ENCODE measurements at places on chromosomes 5 and 9.

DNA sequence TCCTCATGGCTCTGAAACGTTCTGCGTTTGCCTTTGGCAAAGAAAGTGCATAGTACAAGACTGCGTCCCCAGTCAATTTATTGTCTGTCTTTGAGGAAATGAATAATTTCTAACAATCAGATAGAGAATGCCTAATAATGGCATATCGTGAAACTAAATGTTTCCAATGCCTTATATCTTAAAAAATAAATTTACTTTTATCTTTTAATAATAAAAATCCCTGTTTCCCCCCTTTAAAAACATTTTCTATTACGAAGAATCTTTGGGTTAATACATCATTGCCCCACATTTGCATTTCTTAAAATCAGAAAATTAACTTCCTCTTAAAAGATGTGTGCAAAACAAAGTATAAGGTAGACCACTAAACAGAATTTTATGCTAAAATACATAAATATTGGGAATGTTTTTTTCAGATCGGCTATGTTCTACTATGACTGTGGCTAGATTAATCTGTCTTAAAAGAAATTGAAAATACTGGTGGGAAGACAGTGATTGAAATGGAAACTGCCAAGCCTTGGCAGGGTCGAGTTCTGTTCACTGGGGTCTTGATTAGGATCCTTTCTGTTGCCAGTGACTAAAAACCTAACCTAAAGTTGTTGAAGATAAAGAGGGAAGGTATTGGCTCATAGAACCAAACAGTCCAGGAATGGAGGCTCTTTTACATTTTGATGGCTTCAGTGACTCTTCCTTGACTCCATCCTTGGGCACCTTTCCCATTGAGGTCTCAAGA, at the start of gene IL5:
TSS of gene IL5 (minus strand) at position 51 of the 730 bp plus-strand sequence. CDS start at position 7, 44 bp downstream.
- no peak for DNase-seq

DNA sequence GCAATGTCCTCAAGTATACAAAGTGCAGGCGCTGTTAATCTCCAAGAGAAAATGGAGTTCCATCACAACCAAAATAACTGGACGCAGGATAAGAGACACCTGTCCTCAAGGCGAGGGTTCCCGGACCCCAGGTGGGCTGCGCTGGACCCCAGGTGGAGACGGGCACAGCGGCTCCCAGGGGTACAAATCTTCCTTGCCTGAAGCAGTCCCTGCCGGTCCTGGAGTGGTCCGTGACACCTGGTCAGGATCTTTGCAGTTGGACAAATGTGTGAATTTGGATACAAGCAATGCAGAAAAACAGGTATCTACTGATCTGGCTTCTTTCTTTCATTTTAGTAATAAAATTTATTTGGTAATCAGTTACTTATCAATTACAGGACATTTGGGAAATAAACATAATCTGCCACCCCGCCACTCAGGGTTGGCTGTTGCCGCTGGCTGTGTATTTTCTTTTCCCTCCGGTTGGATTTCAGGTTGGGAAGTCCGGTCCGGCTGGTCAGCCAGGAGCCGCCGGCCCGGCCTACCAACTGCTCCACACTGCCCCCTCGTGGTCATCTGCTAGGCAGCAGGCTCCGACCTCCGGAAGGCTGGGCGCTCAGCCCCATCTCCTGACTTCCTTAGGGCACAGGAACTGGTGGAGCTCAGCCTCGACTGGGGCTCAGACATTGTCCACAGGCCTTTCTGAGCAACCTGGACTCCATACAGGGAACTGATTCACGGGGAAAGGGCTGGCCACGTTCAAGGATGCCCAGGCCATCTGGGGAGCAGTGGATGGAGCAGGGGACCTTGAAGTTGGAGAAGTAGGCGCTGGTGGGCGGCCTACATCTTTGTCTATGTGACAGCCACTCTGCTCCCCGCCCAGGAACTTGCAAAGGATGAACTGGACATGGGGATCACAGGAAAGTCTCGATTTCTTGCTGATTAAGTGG, 43.4 kb downstream of the NXNL2 start:
- peak; percentile 2 for DNase-seq

- no peak for DNase-seq
These were observed 138.3 kb downstream of the GPBP1 start for GRCh38 chr5:57311921-57312735.

DNA sequence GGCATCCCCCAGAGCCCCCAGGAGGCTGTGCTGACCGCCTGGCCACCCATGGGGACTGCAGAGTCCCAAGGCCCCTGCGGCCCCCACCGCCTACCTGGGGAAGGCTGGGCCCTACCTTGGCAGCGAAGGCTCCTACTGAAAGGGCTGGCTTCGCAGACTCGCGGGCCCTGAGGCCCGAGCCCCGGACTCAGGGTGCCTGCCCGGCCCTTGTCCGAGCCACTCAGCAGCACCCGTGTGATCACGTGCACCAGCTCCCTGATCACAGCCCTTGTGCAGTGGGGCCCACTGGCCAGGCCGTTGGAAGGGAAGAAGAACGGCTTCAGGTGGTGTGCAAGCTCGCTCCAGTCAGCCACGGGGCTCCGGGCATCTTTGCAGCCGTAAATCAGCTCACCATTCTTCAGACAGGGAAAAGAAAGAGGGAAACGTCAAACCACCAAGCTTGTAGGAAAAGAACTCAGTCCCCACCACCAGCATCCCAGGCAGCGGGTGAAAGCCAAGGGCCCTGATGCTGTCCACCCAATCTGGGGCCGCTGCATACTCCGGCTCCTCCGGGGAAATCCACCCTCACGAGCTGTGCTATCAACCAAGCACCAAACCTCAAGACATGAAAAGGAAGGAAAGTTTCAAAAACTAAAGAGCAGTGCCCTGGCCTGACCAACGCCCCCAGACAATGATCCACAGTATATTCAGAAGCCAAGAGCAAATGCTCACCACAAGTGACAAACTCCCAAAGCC, 31.9 kb downstream of the IPPK start:
- DNase-seq, result no peak

DNA sequence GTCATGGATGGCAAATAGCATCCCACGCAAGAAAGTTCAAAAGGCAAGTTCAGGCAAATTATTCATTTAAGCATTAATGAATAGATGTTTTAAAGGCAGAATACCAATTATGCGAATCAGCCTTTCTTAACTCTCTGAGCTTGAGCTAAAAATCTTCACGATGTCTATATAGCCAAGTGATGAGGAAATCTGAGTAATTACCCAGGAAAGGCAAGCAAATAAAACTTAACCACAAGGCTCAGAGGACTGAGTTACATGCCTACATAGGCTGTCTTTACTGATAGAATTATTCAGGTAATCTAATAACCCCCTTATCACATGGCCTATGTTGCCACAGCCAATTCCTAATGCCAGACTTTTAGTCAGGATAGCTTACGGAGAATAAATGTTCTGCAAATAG, 120.8 kb upstream of the MTAP start:
- no peak for DNase-seq

GRCh38 chr9:121225240-121225639, 23.6 kb upstream of the RAB14 start:
- DNase-seq, result no peak

DNA sequence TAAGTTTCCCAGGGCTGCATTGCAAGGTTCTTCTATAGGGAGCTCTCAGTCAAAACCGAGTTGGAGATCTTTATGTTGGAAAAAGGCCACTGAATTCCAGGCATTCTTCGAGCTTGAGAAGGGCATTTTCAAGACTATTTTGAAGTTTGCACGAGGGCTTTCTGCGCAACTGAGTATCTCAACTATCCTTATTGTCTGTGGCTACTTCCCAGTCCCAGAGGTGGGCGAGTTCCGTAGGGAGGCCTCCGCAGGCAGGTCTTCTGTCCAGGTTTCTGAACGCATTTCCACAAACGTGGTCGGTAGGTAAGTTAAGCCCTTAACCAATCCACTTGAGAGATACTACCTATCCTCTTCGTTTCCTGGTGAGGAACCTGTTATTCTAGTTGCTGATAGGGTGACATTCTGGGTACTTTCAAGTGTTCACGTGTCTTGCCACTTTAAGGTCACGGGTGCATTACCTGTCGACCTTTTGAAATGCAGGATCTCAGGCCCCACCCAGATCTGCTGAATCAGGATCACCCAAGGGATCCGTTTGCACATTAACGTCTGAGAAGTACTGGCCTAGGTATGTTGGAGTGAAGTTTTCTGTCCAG, 51.4 kb upstream of the TJP2 start:
- no peak for DNase-seq

- DNase-seq, result no peak
These were observed 601.8 kb upstream of the ZNF608 start for GRCh38 chr5:125348221-125348692.

DNA sequence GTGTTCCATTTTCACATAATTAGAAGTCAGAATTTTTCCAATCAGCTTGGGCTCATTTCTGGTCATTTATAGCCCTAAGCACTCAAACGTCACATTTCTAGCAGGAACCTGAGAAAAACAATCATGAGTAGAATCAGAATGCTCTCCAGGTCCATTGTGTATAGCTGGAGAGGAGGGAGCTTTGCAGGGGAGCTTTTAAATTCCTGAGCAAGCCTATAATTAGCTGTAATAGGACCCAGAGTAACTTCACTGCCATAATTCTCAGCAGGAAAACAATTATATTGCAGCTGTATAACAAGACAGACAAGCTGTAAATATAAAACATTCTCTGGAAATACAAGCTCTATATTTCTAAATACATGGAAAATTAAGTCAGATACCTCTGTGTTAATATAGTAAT, 637.6 kb upstream of the SGCD start:
- DNase-seq, result no peak

- DNase-seq, result no peak
These were observed 2118.6 kb upstream of the C9orf72 start for GRCh38 chr9:29691758-29692407.
